Activated B cell treated with CpG ODN at 0.5 μM for 24 hours (primary cell): ENCODE measurements at places on chromosomes 1 and 21.

DNA sequence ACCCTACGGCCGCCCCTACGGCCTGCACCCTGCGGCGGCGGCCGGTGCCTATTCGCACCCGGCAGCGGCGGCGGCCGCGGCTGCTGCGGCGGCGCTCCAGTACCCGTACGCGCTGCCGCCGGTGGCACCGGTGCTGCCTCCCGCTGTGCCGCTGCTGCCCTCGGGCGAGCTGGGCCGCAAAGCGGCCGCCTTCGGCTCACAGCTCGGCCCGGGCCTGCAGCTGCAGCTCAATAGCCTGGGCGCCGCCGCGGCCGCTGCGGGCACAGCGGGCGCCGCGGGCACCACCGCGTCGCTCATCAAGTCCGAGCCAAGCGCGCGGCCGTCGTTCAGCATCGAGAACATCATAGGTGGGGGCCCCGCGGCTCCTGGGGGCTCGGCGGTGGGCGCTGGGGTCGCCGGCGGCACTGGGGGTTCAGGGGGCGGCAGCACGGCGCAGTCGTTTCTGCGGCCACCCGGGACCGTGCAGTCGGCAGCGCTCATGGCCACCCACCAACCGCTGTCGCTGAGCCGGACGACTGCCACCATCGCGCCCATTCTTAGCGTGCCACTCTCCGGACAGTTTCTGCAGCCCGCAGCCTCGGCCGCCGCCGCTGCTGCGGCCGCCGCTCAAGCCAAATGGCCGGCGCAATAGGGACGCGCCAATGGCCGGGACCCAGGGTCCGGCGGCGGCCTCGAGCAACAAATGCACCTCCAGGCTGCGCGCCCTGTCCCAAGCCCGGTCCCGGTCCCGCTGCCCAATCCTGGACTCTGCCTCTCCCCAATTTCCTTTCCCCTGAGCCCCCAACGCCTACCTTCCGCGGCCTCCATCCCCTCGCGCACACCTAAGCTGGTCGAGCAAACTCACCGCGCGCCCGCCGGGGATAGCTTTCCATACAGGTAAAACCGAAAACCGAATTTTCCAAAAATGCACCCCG, 1.8 kb downstream of the FOXD3 start:
- H3K27ac ChIP-seq = peak overlapping the region; percentile 63
- DNase-seq = peak; percentile 16
- peaks cover 58% of the 10 kb centered on the region for H3K27me3 ChIP-seq
- H3K36me3 ChIP-seq = peaks cover 6% of the 10 kb centered on the region
- peak overlapping the region; percentile 73 for H3K4me3 ChIP-seq

- no peaks in the 10 kb centered on the region for H3K27me3 ChIP-seq
- no peaks in the 10 kb centered on the region for H3K4me1 ChIP-seq
- no peaks in the 10 kb centered on the region for H3K36me3 ChIP-seq
- DNase-seq = no peak
- no peak overlapping the region for H3K27ac ChIP-seq
Measured at GRCh38 chr1:100861379-100861778, 33.3 kb downstream of the EXTL2 start.

DNA sequence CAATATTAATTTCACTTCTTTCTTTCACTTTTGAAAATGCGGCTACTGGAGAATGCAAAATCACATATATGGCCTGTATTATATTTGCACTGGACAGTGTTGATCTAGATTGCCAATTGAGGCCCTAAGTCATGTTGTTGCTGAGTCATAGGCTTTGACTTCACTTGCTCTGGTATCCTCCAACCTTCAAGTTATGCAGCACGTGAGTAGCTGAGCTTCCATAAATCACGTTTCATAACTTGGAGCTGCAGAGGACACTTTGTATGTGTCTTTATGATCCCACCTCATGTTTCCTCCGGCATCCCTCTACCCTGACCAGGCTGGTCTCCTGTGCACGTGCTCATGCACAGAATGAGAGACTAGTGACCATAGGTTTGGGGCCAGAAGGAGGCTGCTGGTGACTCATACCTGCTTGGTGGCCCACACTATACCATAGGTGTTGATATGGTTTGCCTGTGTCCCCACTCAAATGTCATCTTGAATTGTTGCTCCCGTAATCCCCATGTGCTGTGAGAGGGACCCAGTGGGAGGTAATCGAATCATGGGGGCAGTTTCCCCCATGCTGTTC, 103.0 kb upstream of the TSPAN2 start:
- no peak overlapping the region for H3K27ac ChIP-seq
- H3K27me3 ChIP-seq = peaks cover 9% of the 10 kb centered on the region
- H3K36me3 ChIP-seq = no peaks in the 10 kb centered on the region
- DNase-seq = no peak
- no peaks in the 10 kb centered on the region for H3K4me1 ChIP-seq

DNA sequence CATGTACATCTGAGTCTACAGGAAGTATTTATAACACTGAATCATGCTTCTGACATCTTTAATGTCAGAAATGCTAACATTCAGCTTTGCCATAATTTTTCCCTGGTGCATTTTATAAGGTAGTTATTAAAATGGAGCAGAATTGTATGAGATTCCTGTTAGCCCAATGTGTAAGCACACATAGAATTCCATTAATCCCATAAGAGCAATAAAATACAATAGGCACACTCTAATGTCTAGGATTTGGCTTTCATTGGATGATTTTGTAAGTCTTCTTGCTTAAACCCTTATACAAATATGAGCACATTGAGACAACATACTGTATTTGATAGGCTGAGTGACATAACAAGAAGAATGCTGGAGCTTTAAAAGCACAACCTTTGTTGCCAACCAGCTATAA, 256.4 kb downstream of the HMCN1 start:
- peaks cover 2% of the 10 kb centered on the region for H3K27me3 ChIP-seq
- no peak overlapping the region for H3K27ac ChIP-seq
- H3K36me3 ChIP-seq = no peaks in the 10 kb centered on the region
- no peak overlapping the region for H3K4me3 ChIP-seq

DNA sequence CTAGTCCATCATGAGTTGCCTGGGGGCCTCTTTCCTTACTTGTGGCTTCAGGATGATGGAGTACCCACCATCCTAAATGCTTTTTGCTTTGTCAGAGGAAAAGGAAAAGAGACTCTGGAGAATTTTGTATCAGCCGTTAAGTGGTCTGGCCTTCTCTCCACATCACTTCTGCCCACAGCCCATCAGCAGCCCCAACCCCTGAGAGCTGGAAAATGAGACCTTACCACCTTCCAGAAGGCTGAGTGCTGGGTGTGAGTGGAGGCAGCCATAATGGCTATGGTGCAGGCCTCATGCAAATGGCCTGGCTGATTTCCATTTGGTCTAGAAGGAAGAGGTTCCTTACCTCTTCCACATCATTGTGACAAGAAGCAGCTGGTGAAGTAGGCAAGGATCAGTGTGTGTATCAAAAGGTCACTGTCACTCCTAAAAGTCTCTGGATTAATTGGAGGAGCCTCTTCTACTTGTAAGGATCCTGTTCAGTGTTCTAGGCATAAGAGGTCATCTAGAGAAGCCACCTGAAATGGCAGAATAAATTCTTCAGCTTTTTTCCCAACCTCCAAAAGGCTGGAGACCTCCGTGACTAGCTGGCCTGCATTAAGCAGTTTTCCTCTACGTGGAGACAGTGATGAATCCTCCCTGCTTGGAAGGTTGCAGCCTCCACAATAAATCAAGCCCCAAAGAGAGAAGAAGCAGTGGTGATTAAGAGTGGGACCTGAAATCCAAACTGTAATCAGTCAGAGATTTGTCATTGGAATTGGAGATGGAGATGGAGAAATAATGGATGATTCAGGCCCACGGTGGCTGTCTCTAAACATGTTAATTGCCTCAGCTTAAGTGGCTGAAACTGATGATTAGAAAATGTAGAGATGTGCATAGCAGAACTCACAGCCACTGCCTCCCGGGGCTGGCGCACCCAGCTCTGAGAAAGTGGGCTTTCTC, 111.5 kb downstream of the CNIH3 start:
- H3K27me3 ChIP-seq = no peaks in the 10 kb centered on the region
- H3K36me3 ChIP-seq = no peaks in the 10 kb centered on the region
- no peak overlapping the region for H3K4me3 ChIP-seq
- no peak for DNase-seq
- H3K4me1 ChIP-seq = peaks cover 1% of the 10 kb centered on the region
- no peak overlapping the region for H3K27ac ChIP-seq

- H3K36me3 ChIP-seq = no peaks in the 10 kb centered on the region
- no peak overlapping the region for H3K4me3 ChIP-seq
- H3K4me1 ChIP-seq = no peaks in the 10 kb centered on the region
- H3K27ac ChIP-seq = no peak overlapping the region
Measured at GRCh38 chr1:40648928-40649591, 16.4 kb downstream of the RIMS3 start.

DNA sequence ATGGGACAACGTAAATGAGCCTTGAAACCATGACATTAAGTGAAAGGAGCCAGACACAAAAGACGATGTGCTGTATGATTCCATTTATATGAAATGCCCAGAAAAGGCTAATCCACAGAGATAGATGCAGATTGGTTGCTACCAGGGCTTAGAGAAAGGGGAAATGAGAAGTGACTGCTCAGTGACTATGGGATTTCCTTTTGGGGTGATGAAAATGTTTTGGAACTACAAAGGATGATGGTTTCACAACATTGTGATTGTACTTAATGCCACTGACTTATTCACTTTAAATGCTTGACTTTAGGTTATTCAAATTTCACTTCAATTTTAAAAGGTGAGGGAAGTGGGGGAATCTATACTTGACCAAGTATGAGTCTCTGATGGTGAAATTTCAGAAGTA, 414.3 kb downstream of the SETD4 start:
- H3K4me1 ChIP-seq = no peaks in the 10 kb centered on the region
- DNase-seq = no peak
- no peaks in the 10 kb centered on the region for H3K36me3 ChIP-seq
- H3K27me3 ChIP-seq = peaks cover 39% of the 10 kb centered on the region
- H3K27ac ChIP-seq = no peak overlapping the region
